Activated naive CD4-positive, alpha-beta T cell (primary cell): ENCODE measurements at places on chromosomes 11 and 22.

GRCh38 chr22:27668828-27669797 lies 132.4 kb downstream of the MN1 start:
- no peak for DNase-seq

- DNase-seq, result no peak
Observed at GRCh38 chr22:39716534-39716933, 146.0 kb downstream of the CACNA1I start.

DNA sequence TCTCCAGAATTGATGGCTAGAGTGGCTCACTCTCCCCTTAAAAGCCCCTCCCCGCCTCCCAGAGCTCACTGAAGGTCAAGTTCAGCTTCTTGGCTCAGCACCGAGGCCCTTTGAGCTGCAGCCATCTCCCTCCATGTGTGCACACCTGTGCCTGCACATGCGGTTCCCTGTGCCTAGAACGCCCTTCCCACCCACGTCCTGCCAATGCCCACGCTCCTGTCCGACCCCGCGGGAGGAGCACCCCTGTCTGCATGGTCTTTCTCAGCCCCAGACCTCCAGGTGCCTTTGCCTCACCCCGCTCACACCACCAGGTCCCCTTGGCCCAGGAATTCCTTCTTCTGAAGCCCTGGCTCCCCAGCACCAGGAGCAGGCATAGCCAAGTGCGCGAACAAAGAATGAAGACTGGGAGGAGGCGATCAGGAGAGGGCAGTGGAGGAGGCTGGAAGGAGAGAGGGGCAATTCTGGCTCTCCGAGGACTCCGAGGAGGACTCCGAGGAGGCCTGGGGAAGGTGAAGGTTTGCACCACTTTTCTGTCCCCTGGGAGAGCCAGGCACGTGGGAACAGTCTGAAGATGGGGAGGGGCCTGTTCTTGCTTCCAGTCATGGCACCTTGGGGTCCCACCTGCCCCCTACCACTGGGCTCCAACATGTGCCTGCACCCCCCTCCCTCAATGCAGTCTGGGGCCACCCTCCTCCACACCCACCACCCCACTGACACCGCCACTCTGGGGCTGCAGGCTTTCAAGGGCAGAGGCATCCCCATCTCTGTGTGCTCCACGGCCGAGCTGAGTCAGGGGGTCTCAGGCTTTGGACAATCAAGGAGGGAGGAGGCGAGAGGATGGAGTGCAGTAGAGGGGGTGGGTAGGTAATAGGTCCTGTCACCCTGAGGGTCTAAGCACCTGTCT lies 17.7 kb downstream of the IGF2 start:
- no peak for DNase-seq

DNA sequence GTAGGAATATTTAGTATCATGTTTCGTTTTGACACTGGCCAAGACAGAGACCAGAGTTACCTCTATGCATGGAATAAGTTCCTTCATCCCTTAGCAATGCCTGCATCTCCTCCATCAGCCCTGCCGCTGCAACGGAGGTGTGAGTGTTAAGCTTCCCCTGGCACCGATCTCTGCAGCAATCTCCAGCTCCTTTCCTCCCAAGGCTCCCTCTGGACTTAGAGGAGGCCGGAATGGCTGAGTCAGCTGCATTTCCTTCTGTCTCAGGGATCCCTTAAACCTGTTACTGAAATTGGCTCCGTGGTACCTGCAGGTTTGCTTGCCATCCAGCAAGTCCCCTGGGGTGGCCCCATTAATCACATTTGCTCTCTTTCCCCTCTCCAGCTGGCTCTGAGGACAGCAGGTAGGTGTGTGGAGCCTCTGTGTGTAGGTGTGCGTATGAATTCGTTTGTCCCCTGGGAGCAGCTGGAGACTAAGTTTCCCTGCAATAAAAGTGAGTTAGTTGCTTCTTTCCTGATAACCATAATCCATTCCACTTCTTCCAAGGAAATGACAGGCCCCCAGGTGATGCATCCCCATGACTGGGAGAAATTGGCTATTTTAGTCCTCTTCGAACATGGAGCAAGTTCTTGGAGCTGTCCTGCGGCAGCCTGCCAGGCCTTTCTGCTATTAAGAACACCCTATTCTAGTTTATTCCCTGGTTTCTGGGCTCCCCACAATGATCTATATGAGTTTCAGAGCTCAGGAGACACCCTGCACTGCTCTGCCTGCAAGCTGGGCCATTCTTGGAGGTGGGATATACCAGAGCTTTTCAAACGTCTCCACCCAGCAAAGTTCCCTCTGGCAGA lies 457.2 kb upstream of the CADM1 start:
- no peak for DNase-seq

DNA sequence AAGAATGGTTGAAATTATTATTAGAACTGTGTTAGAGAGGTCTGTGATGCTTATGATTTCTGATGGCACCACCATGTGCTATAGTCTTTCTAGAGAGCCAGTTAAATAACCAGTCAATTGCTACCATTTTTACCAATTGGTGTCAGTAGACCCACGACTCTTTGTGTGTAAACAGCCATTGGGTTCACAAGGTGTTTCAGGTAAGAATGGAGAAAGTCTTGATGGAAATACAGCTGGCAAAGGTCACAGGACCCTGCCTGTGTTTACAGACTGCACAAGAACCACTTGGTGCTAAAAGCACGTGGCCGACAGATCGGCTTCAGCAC lies 30.5 kb upstream of the OR10G7 start:
- no peak for DNase-seq

- no peak for DNase-seq
Observed at GRCh38 chr11:26849036-26849435, 127.2 kb upstream of the SLC5A12 start.

GRCh38 chr22:38649841-38650522 lies 6.2 kb downstream of the FAM227A start:
- no peak for DNase-seq

GRCh38 chr11:66334605-66335442 lies 1.4 kb downstream of the RIN1 start:
- DNase-seq, result no peak

- no peak for DNase-seq
Observed at GRCh38 chr11:75823946-75824345, 8.9 kb downstream of the UVRAG start.

GRCh38 chr22:43616645-43617044 lies 195.5 kb downstream of the EFCAB6 start:
- DNase-seq, result no peak

GRCh38 chr11:10477690-10478046 lies 22.6 kb downstream of the AMPD3 start:
- no peak for DNase-seq
